ENCODE measurements at places on chromosomes 12 and 14.
A peak's percentile ranks its signal among the peaks of the same experiment; 100 is the strongest.

DNA sequence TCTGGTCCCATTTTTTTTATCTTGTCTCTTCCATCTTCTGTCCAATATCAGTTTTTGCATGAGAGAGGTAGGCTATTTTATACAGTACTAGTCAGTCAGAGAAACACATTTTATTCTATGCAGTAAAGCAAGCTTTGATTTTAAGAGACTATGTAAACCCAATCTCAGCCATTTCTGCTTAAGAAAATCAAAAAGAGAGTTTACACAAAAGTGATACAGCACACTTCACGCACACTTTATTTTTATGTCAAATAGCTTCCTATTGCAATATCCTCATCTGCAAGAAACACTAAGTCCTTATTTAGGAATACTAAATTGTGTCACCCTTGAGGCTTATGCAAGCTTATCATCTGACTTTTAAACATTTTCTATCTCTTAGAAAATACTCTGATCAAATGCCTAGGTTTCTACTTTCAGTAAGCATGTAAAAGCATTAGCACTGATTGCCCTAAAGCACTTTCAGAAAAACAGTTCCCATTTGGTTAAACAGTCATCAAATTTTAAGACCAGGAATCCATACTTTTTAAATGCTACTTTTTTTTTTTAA is 78.3 kb downstream of the MED13L start:
- DNase-seq = no peak

DNA sequence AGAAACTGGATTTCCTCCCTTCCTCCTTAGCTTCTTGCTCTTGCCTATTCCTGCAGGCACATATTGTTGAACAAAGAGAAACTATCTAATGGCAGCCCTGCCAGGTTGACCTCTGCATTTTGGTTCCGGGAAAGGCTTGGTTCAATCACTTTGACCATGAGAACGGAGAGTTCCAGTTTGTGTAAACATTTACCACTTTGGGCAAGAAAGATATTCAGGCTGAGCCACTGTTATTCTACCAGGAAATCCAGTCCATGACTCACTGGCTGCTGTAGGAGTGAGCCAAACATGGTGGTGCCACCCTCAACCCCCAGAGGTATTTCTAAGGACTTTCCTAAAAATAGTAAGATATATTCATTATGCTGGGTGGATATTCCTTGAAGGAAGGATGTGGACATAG is 242.2 kb upstream of the OR4E1 start:
- peak; percentile 18 for DNase-seq

DNA sequence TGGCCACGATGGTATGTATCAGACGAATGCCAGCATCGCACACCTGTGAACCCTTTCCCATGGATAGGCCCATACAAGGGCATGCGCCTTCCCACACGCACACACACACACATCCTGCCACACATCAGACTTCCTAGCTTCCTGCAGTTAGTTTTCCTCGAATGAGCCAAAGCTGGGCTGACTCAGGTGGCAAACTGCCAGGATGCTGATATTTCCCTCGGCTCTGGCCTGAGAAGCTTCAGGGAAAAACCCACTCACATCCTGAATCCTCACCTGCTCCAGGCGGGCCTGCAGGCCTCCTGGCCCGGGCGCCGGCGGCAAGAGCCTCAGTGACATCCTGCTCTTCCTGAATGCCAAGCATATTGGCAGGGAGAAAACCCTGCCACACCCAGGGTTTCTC is 22.4 kb downstream of the CALM1 start:
- peak; percentile 95 for DNase-seq

DNA sequence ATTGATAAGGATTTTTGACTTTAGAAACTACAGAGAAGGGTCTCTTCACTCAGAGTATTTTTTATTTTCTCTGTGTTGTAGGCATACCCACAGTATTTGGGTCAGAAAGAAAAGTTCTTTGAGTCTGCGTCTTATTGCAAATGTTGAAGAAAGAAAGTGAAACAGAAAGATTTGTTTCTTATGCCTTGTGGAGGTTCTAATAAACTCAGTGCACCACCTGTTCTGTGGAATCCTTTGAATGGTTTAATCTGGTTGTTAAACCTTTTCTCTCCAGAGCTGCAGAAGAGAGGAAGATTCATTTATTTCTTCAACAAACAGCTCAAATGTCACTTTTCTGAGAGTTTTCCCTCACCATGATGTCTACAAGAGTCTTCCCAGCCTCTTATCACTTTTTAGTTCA is 146.6 kb upstream of the PLEKHG7 start:
- DNase-seq = no peak
